ENCODE measurements at places on chromosomes 5 and 9.

DNA sequence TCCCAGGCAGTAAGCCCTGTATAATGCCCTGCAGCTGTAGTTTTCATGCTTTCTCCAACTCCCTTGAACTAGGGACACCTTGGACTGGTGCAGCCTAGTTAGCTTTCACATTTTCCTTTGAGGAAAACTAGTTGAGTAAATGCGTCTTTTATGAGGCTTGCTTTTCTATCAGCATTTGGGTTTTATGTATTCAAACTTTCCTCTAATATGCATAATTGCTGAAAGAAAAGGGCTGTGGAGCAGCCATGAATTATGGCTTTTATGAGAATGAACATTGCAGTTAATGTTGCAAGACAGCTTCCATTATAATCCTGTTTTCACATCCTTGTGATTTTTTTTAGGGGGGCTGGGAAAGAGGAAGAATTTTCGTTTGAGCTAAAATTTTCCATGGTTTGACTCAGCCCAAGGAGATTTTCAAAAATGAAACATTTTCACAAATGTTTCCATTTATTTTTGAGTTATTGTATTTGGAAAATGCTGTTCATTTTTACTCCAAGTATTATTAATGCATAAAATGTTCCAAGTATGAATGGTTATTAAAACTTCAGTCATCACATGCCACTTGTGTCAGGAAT lies 57.9 kb upstream of the PPP3R2 start:
- DNase-seq, result no peak

GRCh38 chr5:169763376-169764017 lies 126.4 kb downstream of the DOCK2 start:
- DNase-seq, result no peak

- DNase-seq, result no peak
Measured at GRCh38 chr5:58348996-58349728, 110.7 kb downstream of the PLK2 start.

- no peak for DNase-seq
Measured at GRCh38 chr9:92046676-92047075, 68.5 kb downstream of the SPTLC1 start.

DNA sequence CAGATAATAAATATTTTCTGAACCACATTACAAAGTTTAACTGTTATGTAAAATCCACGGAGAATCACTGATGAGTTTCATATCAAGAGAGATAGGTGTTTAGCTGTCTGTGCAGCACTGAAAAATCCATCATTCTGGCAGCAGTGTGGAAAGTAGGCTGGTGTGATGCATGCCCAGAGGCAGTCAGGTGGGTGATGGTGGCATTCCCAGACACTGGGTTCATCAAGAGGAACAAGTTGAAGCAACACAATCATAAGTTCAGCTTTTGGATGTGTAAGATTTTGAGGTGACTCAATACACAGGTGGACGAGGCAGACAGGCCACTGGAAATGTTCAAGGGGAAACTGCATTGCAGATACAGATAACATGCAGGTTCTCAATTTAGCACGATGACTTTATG lies 11.9 kb downstream of the DNAH5 start:
- DNase-seq, result peak; percentile 91

DNA sequence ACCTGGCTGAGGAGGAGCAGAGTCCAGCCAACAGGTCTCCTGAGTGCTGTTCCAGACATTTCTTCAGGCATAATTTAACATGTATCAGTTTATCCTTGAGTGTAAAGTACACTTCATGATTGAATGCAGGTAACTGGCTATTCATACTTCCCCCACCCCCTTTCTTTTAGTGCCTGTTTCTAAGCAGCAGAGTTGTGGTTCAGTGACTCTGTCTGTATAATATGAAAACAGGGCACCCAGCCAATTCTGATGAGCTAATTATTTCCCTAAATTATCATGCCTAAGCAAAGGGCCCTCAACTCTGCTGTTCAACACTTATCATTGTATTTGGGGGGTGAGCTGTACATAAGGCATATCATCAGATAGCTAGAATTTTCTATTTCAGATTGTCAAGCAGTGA lies 51.9 kb upstream of the ZSWIM6 start:
- peak; percentile 77 for DNase-seq

Measured in epithelial cell of prostate (primary cell).